ENCODE measurements at places on chromosomes 6 and 20.

DNA sequence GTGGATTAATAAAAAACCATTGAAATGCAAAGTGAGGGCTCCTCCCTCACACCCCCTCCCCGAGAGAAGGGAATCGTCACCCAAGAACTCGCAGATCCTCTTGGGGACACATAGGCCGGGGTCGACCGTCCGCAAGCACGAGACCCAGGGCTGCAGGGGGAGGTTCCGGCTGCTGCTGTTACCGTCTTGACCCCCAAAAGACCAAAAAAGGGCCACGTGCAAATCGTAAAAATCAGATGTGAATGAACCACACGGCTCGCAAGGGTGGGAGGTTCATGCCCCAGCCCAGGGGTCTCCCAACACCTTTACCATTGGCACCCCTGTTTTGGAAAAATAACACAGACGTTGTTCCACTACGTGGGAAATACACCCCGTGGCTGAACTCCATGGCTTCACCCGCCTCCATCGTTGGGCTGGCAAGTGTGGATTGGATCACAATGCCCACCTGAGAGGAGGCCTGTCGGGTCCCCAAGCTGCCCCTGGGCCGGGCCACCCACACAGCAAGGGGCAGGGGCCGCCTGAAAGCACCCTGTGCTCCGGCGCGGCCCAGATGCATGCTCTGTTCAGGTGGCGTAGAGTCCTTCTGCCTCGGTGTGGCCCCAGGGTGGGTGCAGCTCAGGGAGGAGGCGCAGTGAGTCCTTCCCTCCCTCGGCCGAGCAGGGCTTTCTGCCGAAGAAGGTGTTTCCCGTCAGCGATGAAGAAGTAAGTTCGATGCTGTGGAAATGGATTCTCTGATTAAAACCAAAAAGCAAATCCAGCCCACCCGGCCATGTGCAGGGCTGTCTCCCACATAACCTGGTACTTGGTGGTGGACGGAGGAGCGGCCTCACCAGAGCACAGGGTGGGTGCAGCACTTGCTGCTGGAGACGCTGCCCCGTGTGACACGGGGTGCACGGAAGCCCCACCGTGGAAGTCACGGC lies 85.0 kb downstream of the YTHDF1 start:
- DNase-seq = no peak

GRCh38 chr6:124823240-124824111 lies 138.8 kb upstream of the RNF217 start:
- DNase-seq = peak; percentile 18

- DNase-seq = no peak
These were observed 192.2 kb upstream of the DTNBP1 start for GRCh38 chr6:15854826-15855710.

- no peak for DNase-seq
These were observed 55.7 kb downstream of the LRRC1 start for GRCh38 chr6:53850527-53850926.

DNA sequence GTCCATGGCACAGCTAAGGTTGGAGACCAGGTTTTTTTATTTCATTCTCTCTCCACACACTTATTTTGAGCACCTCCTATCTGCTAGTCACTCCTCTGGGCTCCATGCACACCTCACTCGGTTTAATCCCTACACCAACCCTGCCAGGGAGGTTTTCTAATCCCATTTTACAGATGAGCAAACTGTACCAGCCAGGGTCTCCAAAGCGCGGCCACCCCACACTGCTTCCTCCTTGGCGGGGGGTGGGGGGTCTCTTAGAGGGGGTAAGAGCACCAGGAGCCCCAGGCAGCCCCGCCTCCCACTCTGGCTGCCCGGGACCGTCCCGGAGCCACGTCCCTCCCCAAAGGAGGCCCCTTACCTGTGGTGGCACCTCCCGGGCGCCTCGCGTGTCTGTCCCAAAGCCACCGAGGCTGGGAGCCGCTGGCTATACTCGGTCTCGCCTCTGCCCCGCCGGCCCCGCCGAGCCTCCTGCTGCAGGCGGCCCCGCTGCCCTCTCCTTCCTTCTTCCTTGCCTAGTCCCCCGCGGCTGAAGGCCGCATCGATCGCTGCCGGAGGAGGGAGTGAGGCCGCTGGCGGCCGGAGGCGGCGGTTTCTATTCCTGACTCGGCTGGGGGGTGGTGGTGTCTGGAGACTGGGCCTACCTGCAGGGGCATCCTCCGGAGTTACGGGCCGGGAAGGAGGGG lies at the start of gene KCNS1:
TSS of gene KCNS1 (minus strand) at position 565 of the 683 bp plus-strand sequence. CDS start 1,891 bp downstream, outside the sequence.
- DNase-seq = no peak

DNA sequence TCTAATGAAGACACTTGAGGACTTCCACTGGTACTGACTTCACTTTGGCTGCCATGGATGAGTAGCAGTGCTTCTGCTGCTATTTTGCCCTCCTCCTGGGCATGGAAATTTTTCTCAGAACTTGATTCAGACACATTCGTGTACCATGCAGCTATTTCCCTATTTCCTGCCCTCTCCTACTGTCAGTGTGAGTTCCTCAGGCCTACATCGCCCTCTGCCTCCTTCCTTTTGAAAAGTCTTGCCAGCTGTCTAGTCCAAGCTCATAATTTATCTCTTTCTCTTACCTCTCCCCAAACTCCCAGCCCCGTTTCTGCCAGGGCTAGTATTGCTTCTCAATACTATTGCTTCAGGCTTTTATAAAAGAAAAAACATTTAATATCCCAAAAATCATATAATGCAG lies 470.2 kb downstream of the ADGRB3 start:
- DNase-seq = no peak

Data from NCI-H2081 (cell line).